IMR-90 (cell line): ENCODE measurements at places on chromosomes 2 and 18.

DNA sequence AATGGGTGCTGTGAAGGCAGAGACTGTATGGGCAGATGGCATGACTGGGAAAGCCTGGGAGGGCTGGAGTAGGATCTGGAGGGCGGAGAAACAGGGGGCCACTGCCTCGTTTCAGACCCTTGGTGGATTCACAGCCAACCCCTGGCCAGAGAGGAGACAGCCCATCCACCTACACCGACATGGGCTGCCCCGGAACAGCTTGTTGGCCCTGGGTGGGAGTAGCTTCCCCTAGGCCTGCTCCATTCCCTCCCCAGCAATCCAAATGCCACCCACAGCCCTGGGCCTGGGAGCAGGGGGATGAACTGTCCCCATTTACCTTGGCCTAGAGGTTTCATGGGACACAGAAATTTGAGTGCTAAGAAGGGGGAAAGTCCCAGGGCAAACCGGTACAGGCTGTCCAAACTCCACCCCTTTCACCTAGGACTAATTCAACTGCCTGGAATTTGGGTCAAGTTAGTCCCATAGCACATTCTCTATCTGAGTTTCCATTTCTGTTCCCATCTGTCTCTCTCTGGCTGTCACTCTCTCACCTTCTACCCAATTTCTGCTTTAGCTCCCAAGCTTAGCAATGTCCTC is 37.0 kb downstream of the LBH start:
- no peak for DNase-seq
- H3K36me3 ChIP-seq: no peaks in the 10 kb centered on the region
- H3K4me3 ChIP-seq: no peak overlapping the region
- H3K27ac ChIP-seq: no peak overlapping the region

DNA sequence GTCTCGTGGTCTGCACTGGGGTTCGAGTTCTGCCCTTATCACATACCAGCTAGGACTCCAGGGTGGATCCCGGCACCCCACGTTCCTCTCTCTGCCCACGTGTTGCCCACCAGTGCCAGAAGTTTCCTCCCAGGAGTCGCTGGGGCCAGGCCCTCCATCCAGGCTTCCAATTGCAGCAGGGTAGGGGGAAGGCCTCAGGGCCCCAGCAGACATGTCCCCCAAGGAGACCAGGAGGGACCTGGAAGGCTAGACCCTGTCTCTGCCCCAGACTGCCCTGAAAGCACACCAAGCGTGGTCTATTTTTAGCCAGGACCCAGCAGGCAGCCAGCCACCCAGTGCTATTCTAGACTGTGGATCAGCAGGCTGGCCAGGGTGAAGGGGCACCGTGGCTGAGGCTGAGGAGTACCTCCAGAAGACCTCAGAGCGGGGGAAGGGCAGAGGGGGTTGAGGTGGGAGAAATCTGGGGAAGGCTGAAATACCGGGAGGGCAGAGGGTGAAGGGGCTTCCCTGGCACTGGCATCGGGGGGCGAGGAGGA is 18.8 kb upstream of the TNS1 start:
- no peaks in the 10 kb centered on the region for H3K36me3 ChIP-seq
- H3K27ac ChIP-seq: no peak overlapping the region
- H3K4me1 ChIP-seq: no peaks in the 10 kb centered on the region
- no peak overlapping the region for H3K4me3 ChIP-seq
- no peak for DNase-seq

- peak; percentile 77 for DNase-seq
- H3K27me3 ChIP-seq: no peaks in the 10 kb centered on the region
- no peaks in the 10 kb centered on the region; the same call in 1 of the 2 replicates for H3K36me3 ChIP-seq
- no peak overlapping the region for H3K4me3 ChIP-seq
Measured at GRCh38 chr2:160419776-160420505, 73.7 kb downstream of the RBMS1 start.

DNA sequence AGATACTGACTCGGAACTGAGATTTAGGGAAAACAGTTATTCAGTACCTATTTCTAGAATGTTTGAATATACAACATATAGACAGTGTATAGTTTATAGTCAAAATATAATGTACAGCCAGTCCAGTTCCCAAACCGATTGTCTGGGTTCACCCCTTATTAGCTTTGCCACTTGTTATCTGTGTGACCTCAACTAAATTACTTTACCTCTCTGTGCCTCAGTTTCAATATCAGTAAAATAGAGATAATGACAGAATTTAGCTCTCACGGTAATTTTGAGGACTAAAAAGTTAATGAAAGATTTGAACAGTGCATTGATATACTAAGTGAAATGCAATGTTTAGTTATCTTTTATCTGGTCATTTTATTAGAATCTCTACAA is 750 bp upstream of the RIOK3 start:
- H3K36me3 ChIP-seq: peaks cover 4% of the 10 kb centered on the region
- H3K27me3 ChIP-seq: peaks cover 3% of the 10 kb centered on the region; the same call in 1 of the 2 replicates
- DNase-seq: no peak
- peak overlapping the region; percentile 91; the same call in 1 of the 2 replicates for H3K4me3 ChIP-seq
- peak overlapping the region; percentile 74; the same call in 1 of the 2 replicates for H3K27ac ChIP-seq
- H3K4me1 ChIP-seq: no peaks in the 10 kb centered on the region; the same call in none of the 2 replicates

GRCh38 chr2:156229724-156230362 is 102.7 kb downstream of the NR4A2 start:
- H3K27ac ChIP-seq: no peak overlapping the region
- no peaks in the 10 kb centered on the region for H3K36me3 ChIP-seq
- DNase-seq: no peak
- H3K27me3 ChIP-seq: no peaks in the 10 kb centered on the region
- H3K4me1 ChIP-seq: no peaks in the 10 kb centered on the region
- no peak overlapping the region for H3K4me3 ChIP-seq

- no peak for DNase-seq
- H3K27ac ChIP-seq: no peak overlapping the region
- no peaks in the 10 kb centered on the region for H3K36me3 ChIP-seq
- H3K27me3 ChIP-seq: no peaks in the 10 kb centered on the region
- no peaks in the 10 kb centered on the region for H3K4me1 ChIP-seq
Measured at GRCh38 chr2:197010200-197011020, 83.9 kb upstream of the PGAP1 start.
